ENCODE measurements at places on chromosomes 5 and 9.

GRCh38 chr5:125232779-125233230 is 486.4 kb upstream of the ZNF608 start:
- DNase-seq, result no peak

GRCh38 chr5:36606428-36607113 is at the start of gene SLC1A3:
TSS of gene SLC1A3 (plus strand) at chr5:36606606. CDS start at chr5:36608424, 1,818 bp downstream.
- DNase-seq, result peak; percentile 14

- no peak for DNase-seq
These were observed 391 bp downstream of the RALGDS start for GRCh38 chr9:133120501-133121197.

DNA sequence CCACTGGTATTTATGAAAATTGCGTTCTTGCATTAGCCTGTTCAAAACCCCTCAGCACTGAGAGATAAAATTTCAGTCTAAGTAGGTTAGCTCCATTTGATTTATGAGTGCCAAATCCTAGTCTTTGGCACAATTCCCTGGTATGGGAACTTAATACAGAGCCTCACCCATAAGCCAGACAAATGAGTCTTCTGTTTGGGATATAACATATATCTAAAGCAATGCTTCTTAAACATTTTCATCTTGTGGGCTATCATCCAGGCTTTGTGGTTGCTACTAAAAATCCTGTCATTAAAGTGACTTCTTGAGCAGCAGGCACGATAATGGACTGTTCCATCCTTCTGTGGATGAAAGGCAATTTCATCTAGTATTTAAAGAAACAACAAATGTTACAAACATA is 419.5 kb upstream of the ACTBL2 start:
- no peak for DNase-seq
